ENCODE measurements at places on chromosomes 5 and 9.

- no peak for DNase-seq
Measured at GRCh38 chr9:93523518-93524144, 52.8 kb upstream of the PHF2 start.

DNA sequence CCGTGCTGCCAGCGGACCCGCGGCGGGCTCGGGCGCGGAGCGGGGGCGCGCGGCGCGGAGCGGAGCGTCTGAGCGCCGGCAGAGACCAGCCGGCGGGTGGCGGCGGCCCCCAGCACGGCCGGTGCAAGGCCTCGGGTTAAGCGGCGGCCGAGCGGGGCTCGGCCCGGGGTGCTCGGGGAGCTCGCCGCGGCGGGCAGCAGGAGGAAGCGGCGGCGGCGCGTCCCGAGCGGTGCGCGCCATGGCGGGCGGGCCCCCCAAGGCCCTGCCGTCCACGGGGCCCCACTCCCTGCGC is 150 bp downstream of the SNX30 start:
- no peak for DNase-seq

GRCh38 chr5:132459983-132460838 is 30.4 kb downstream of the IRF1 start:
- DNase-seq = peak; percentile 93

DNA sequence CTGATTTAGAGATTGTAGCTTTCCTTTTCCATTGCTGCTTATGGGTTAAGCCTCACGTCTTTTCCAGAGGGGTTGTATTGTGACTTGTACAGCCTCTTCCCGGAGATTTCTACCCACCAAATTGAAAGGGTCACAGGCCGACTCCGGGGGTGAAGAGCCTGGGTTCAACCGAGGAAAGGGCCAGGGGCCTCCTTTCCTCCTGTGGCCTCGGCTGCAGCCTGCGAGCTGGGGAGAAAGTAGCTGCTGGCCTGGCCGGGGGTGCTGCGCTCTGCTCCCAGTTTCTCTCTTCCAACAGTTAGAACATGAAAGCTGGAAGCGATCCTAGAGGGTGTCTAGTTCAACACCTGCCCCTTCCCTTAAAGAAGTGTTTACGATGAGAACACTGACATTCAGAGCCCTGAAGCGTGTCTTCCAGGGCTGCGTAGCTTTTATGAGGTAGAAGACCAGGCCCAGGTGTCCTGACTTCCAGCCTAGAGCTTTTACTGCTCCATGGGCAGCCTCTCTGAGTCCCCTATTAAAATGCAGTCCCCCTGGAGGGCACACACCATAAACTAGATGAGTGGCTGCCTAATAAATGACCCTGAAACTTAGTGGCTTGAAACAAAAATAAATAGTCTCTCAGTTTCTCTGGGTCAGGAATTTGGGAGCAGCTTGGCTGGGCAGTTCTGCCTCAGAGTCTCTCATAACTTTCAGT is 56.9 kb downstream of the ACER2 start:
- no peak for DNase-seq

- DNase-seq = no peak
Measured at GRCh38 chr5:77550406-77550805, 58.3 kb upstream of the WDR41 start.

DNA sequence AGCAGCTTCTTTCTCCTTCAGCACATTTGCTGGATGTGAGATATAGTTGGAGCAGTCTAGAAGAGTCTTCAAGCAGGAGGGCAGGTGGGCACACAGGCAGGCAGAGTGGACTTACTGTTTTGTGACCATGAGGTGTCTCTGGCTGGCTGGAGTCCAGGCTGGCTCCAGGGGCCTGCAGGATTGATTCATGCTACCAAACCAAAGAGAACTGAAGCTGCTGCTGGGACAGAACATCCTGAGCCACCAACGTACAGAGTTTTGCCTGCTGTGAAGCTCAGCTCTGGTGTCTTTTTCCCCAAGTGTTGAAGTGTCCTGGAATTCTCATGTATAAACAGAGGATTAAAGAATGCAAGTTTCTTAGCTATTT is 45.7 kb downstream of the CYSTM1 start:
- DNase-seq = no peak

GRCh38 chr5:45189481-45189880 is 380.7 kb downstream of the MRPS30 start:
- DNase-seq = no peak

GRCh38 chr5:140142856-140143255 is 17.1 kb downstream of the IGIP start:
- no peak for DNase-seq

DNA sequence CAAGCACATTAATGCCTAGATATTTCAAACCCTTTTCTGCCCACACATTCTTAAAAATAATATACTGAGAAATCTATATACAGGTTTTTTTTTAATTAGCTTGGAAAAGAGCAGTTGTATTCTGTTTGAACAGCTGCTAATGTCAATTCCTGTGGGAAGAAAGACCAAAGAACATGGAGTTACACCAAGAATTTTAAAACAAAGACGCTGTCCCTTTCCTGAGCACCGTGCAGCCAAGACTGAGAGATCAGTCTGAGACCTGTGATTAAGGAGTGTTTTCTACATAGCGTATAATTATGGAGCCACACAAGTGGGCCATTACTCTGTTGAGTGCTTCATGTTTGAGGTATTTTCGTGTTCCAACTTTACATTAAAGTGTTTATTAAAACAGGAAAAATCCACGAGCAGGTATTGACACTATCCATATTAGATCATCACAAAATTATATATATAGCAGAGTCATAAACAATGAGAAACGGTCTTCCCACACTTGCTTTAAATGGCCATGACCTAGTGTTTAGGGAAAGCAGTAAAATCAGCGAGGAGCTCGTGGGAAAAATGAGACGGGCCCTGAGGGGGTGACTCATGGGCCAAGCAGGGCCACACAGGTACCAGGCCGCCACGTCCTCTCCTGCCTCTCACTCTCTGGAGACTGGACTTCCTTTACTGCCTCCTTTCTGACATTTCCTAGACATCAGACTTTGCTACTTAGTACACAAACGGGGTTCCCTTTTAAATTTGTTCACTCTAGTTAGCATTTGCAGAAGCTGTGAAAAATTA is 153.1 kb upstream of the OTULINL start:
- no peak for DNase-seq

DNA sequence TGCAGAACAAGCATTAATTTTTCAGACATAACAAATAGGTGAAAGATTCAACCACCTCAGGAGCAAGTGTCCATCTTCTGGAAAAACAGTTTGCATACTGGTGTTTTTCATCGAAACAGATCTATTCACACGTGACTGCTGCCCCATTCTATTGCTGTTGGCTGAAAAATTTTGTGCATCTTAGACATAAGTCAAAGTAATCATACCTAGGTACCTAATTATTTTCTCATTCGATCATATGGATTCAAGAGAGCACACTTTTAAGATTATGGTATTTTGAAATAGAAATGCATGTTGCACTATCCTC is 72.9 kb upstream of the CDH6 start:
- no peak for DNase-seq

GRCh38 chr5:77770293-77771005 is 5.7 kb downstream of the TBCA start:
- no peak for DNase-seq

- no peak for DNase-seq
Measured at GRCh38 chr5:19927170-19927569, 60.8 kb downstream of the CDH18 start.

Data from SW480 (cell line).